ENCODE measurements at places on chromosomes 5 and 9.

- no peak for DNase-seq
Measured at GRCh38 chr9:84151640-84152039, 171.0 kb downstream of the RMI1 start.

DNA sequence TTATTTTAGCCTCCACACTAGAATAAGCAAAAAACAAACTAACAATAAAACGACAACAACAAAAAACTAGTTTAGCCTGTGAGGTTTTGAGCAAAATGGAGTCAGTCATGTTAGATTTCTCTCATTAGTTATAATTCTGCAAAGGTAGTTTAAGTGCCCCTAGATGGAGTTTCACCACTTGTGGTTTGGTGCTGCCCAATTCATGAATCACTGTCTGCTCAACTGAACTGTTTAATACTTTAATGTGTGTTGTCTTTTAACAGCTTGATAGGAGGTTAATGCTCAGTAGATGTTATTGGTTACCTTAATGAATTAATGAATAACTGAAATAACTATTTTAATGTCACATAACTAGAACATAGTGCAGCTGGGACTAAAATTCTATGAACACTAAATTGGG, 3.5 kb upstream of the PLAA start:
- no peak for DNase-seq

DNA sequence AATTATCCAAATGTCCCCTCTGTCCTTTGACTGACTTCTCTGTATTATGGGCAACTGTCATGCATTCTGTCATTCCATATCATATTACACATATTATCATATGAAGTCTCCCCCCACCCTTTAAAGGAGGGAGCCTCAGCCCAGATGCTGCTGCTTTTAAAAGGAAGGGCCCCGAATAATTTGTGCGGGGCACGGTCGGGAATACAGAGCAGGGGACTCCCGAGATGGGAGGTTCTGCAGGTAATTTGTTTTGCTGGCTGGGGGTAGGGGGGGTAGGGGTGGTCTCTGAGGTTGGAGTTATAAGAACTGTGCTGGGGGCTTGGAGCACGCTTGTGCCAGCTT, 10.1 kb upstream of the LHX2 start:
- no peak for DNase-seq

DNA sequence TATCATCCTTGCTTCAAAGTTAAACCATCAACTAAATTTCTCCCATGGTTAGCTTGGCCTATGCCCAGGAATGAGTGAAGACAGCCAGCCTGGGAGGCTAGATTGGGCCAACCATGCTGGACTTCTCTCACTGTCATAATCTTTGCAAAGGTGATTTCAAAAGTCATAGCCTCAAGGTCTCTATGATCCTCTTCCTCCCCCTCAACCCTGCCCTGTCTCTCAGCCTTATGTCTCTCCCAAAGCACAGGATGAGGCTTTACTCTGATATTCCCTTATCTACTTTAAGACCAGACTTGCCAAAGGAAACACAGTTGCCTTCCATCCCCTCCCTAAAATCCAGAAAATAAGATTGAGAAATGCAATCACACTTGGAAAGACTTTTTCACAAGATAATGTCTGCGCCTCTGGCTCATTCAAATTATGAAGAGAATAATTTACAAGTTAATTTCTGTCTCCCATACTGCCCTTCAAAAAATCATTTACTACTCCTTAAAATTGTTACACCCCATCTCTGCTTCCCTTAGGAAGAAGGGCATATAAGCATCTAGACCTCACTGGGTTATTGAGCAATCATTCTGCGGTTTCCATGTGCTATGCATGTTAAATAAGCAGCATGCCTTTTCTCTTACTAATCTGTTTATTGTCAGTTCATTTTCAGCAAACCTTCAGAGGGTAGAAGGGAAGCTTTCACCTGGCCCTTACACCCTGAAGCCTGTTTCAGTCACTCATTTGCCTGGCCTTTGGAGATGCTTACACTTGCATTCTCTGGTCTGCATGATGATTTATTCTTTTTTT, 113.8 kb upstream of the ANKRD55 start:
- DNase-seq = peak; percentile 17

All from hematopoietic multipotent progenitor cell treated with erythropoietin and hydrocortisone succinate and interleukin-3 and kit ligand, for 6 days (in vitro differentiated cells).